ENCODE measurements at places on chromosomes 1 and 21.

DNA sequence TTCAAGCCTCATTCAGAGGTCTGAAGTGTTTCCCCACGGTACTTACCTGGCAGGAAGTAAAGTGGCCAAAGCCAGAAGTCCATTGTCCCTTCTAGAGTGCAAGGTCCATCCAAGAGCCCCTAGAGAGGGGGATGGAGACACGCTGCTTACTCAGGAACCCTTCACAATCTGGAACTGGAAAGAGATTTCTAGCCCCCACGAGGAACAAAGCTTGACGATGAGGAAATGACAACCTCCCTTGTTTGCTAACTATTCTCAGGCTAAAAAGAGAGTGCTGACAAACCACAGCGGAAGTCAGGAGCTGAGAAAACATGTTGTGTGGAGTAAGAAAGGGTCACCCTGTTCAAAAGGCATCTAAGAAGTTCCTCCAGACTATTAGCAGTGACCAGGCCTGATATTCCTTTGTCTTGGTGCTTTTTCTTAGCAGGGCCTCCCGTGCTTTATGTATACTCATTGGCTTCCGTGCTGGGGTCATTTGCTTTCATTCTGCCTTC lies at the start of gene FCMR:
TSS of gene FCMR (minus strand) at position 170 of the 494 bp plus-strand sequence. CDS start at position 83, 87 bp downstream.
- no peak for DNase-seq

GRCh38 chr1:1788646-1789431 lies 10.6 kb upstream of the NADK start:
- no peak for DNase-seq

GRCh38 chr21:16133248-16133647 lies 403.5 kb downstream of the USP25 start:
- no peak for DNase-seq

DNA sequence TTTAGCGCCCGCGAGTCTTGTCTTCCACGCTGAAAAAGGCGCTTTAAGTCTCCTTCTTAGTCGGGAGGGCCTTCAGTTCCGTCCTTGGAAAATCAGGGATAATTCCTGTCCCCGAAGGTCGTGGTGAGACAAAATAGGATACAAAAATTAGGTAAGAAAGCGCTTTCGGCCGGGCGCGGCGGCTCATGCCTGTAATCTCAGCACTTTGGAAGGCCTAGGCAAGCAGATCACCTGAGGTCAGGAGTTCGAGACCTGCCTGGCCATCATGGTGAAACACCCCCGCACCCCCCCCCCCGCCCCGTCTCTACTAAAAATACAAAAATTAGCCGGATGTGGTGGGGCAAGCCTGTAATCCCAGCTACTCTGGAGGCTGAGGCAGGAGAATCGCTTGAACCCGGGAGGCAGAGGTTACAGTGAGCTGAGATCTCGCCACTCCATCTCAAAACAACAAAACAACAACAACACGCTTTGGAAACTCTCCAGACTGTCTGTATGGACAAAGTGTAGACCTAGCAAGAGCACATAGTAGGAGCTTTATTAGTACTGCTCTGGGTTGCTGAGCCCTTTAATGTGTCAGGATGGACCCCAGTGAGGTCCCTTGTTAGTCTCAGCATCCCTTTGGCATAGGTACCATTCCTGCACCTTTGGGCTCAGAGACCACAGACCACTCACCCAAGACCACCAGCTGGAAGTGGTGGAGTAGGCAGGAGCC lies 790 bp upstream of the TMEM54 start:
- DNase-seq, result no peak

GRCh38 chr1:227893300-227893948 lies 54.3 kb downstream of the WNT9A start:
- no peak for DNase-seq

- no peak for DNase-seq
These were observed 878 bp downstream of the MINDY1 start for GRCh38 chr1:151005729-151006319.

- DNase-seq, result no peak
These were observed 14.4 kb downstream of the SLC5A9 start for GRCh38 chr1:48236716-48237470.

Measured in stimulated activated CD8-positive, alpha-beta memory T cell treated with anti-CD3 and anti-CD28 coated beads, Interleukin-15, amount 100 ng/mL, for 24 hours (primary cell).